A549 treated with AZD2906 at 1 μM for 4 hours (cell line): ENCODE measurements at places on chromosomes 6 and 20. TPM values are rescaled to one million over a fixed set of nuclear protein-coding genes. Genes with fewer than 3 reads are reported as not detected.

Gene GPX6
- total RNA-seq, result not detected in 5 replicates

Gene ARFGEF3
- 0.45 to 0.59 TPM (median 0.53 TPM) in 5 replicates for total RNA-seq

Gene POPDC3
- 19.8 to 23.7 TPM (median 22.1 TPM) in 5 replicates for total RNA-seq

Gene KIAA1755
- 0.13 to 0.22 TPM (median 0.17 TPM) in 5 replicates for total RNA-seq

Gene SLC22A23
- 8.2 to 10.0 TPM (median 9.2 TPM) in 5 replicates for total RNA-seq

Gene COL9A1
- total RNA-seq, result 0.06 TPM in 1 of 5 replicates, not detected in the others

Gene RRAGD
- 3.2 to 4.7 TPM (median 3.7 TPM) in 5 replicates for total RNA-seq

Gene HCK
- 0.05 to 0.11 TPM (median 0.06 TPM) in 5 replicates for total RNA-seq

Gene SLC22A2
- total RNA-seq, result not detected in 5 replicates

Gene EPPIN
- not detected in 5 replicates for total RNA-seq

Gene MMS22L
- total RNA-seq, result 9.4 to 15.0 TPM (median 12.1 TPM) in 5 replicates

Gene VTA1
- 38.7 to 45.1 TPM (median 40.5 TPM) in 5 replicates for total RNA-seq

Gene ID4
- total RNA-seq, result 0.48 to 1.0 TPM (median 0.86 TPM) in 5 replicates

Gene EYS
- 0.02 to 0.11 TPM (median 0.10 TPM) in 4 of 5 replicates, not detected in the other for total RNA-seq

Gene TPBG
- total RNA-seq, result 30.1 to 35.9 TPM (median 35.1 TPM) in 5 replicates

Gene ALDH8A1
- total RNA-seq, result 0.08 to 0.17 TPM (median 0.13 TPM) in 5 replicates

Gene RTEL1
- total RNA-seq, result 4.1 to 7.9 TPM (median 5.6 TPM) in 5 replicates

Gene SCRT2
- 0.02 TPM in 1 of 5 replicates, not detected in the others for total RNA-seq

Gene FUT9
- total RNA-seq, result not detected in 5 replicates

Gene SLC32A1
- total RNA-seq, result not detected in 5 replicates

Gene CLPSL1
- total RNA-seq, result not detected in 5 replicates

Gene NRN1
- total RNA-seq, result 0.58 to 0.81 TPM (median 0.74 TPM) in 5 replicates

Gene PKIG
- 34.7 to 40.5 TPM (median 37.6 TPM) in 5 replicates for total RNA-seq

Gene PRSS16
- 3.2 to 3.5 TPM (median 3.5 TPM) in 5 replicates for total RNA-seq

Gene KCNQ2
- total RNA-seq, result 0.22 to 0.64 TPM (median 0.44 TPM) in 5 replicates

Gene SLC17A1
- total RNA-seq, result 0.06 TPM in 1 of 5 replicates, not detected in the others

Gene ATP6V1G2
- 0.62 to 1.1 TPM (median 0.93 TPM) in 5 replicates for total RNA-seq

Gene SLC22A7
- total RNA-seq, result not detected in 5 replicates

Gene SMOC2
- total RNA-seq, result 0.03 to 0.06 TPM (median 0.05 TPM) in 3 of 5 replicates, not detected in the others

Gene NMBR
- total RNA-seq, result not detected in 5 replicates

Gene CFAP61
- total RNA-seq, result 0.26 to 0.47 TPM (median 0.44 TPM) in 5 replicates

Gene ESR1
- not detected in 5 replicates for total RNA-seq

Gene SGK2
- 6.4 to 7.6 TPM (median 7.0 TPM) in 5 replicates for total RNA-seq

Gene DLK2
- total RNA-seq, result 5.6 to 9.0 TPM (median 8.9 TPM) in 5 replicates

Gene COL21A1
- total RNA-seq, result 0.55 to 0.93 TPM (median 0.67 TPM) in 5 replicates

Gene ZSCAN23
- total RNA-seq, result not detected in 5 replicates

Gene PPP1R3G
- 1.9 to 2.6 TPM (median 2.2 TPM) in 5 replicates for total RNA-seq

Gene FAM209B
- 0.20 to 0.40 TPM (median 0.33 TPM) in 5 replicates for total RNA-seq

Gene PRELID3B
- 53.2 to 66.6 TPM (median 56.9 TPM) in 5 replicates for total RNA-seq

Gene SIGLEC1
- 0.02 TPM in 2 of 5 replicates, not detected in the others for total RNA-seq

Gene BACH2
- total RNA-seq, result 0.51 to 1.2 TPM (median 1.1 TPM) in 5 replicates

Gene HMGN3
- total RNA-seq, result 60.1 to 64.8 TPM (median 61.6 TPM) in 5 replicates

Gene CST2
- total RNA-seq, result 0.84 to 1.6 TPM (median 1.4 TPM) in 5 replicates

Gene OXT
- total RNA-seq, result not detected in 5 replicates
